ENCODE measurements at places on chromosomes 11 and 22.

GRCh38 chr11:77747381-77747969, 73.0 kb downstream of the RSF1 start:
- DNase-seq: no peak

DNA sequence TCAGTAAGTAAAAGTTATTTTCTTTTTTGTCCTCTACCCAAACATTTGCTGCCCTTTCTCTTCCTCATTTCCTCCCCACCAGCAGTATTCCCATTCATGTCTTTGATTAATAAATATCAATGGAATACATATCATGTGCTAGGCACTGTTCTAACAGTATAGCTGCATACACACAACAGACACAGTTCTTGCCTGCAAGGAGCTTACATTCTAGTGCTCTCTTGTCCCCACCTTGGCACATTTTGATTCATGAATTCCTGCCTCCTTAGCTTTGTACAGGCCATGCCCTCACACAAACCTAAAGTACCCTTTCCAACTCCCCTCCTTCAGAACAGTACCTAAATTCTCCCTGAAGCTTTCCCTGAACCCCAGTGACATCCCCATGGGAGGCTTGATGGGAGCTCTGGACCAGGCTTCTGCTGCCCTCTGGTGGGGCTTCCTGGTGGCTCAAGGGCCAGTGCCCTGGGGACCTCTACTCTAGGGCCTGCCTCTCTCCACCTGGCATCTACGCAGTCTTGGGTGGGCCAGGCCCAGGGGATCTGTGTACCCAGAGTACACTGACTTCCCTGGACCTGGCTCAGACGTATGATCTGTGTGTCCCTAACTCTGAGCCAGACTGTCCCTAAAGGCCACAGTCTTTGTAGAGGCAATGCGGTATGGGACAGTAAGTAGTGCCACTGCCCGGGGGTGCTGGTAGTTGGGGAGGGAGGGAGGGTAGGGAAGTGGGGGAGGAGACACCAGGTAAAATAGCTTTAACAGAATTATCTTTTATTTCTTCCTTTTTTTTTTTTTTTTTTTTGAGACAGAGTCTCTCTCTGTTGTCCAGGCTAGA, 14.1 kb downstream of the RPS13 start:
- no peak for DNase-seq

DNA sequence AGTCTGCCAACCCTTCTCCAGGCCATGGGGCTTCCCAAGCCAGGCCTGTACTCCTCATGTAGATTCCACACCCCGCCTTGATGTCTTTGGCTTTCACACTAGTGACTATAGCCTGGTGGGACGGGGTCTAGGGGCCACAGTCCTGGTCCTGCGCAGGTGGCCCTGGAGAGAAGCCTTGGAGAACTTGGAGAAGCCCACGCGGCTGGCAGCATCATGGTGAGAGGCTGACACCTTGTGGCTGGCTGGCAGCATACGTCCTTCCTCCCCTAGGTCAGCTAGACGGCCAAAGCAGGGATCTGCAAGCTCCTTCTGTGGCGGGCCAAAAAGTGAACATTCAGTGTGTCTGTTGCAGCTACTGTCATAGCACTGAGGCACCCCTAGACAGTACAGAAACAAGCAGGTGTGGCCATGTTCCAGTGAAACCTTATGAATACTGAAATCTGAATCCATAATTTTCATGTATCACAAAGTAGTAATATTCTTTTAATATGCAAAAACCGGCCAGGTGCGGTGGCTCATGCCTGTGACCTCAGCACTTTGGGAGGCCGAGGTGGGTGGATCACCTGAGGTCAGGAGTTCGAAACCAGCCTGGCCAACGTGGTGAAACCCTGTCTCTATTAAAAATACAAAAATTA, 42.0 kb downstream of the FAM83F start:
- DNase-seq: no peak

- no peak for DNase-seq
Observed at GRCh38 chr11:2192435-2192834, 20.8 kb upstream of the TH start.

DNA sequence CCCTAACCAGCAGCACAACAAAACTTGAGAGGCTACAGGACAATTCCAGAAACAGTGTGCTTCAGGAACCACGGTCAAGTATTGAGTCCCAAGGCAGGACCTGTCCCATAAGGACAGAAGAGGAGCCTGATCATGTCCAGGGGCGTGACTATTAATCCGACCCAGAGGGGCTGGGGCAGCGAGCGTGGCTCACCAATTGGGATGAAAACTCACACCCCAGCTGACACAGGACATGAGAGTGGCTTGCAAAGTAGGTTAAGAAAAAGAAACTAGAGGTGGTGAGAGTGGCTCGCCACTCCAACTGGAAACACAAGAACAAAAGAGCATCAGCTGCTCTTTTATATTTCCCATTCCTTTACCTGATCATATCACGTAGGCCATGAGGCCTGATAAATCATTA, 16.0 kb upstream of the FEZ1 start:
- no peak for DNase-seq

GRCh38 chr11:58505849-58506248, 2.1 kb downstream of the OR5B21 start:
- DNase-seq: no peak

GRCh38 chr11:78659326-78660270, 84.9 kb upstream of the NARS2 start:
- DNase-seq: no peak

DNA sequence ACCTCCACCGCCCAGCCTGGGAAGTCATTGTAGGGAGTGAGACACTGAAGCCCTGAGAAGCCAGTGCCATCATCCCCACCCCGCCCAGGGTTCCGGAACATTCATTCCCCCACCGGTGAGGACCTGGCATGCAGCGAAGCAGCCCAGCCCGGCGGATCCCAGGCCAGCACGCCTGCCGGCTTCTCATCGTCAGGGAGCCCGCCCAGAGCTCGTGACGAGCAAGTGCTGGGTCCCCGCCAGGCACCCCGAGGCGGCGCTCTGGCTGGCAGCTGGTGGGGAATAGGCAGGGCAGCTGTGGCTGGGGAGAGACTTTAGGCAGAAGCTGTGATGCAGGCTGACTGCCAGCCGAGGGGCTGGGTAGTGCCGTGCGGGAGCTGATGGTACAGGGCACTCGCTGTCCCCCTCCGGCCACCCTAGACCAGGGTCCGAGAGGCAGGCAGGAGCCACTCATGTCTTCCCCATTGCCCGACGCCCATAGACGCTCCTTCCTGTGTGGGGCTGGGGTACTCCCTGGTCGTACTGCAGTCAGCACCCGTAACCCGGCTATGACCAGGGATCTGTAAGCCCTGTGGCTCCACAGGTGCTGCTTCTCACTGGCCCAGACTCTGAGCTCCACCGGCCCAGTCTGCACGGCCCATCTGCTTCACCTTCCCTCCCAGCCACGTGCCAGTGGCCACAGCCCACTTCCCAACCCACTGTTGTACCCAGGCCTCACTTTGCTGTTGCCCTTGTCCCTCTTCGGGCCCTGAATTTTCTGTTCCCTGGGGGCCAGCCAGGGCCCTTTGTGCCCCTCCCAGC, 24.5 kb upstream of the CABP7 start:
- DNase-seq: no peak

DNA sequence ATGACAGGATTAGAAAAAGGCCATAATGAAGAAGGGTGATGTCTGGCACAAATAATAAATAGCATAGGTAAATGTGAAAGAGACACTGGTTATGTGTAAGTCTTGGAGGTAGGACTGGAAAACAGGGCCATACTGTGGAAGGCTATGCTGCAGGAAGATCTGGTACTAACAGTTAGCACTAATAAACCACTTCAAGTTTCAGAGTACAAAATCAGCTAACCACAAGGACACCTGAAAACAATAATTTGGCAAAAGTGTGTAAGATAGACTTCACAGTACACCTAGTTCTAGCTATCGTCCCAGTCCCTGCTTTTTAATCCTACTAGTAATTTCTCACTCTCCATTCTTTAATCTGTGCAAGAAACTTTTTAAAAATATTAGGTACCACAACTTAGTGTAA, 44.3 kb downstream of the CWF19L2 start:
- DNase-seq: no peak

DNA sequence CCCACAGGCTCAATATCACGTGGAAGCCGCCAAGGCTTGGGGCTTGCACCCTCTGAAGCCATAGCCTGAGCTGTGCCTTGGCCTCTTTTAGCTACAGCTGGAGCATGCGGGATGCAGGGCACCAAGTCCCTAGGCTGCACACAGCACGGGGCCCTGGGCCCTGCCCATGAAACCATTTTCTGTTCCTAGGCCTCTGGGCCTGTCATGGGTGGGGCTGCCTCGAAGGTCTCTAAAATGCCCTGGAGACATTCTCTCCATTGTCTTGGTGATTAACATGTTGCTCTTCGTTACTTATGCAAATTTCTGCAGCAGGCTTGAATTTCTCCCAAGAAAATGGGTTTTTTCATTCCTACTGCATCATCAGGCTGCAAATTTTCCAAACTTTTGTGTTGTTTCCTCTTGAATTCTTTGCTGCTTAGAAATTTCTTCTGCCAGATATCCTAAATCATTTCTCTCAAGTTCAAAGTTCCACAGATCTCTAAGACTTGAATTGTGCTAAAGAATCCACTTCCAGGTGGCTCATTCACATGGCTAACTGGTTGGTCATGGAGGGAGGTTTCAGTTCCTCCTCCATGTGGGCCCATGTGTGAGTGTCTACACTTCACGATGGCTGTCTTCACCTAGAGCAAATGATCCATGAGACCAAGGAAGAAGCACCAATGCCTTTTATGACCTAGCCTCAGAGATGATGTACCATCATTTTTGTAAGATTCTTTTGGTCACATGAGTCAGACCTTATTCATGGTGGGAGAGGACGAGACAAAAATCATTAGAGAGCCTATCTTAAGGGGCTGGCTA, 7.4 kb upstream of the CREBZF start:
- DNase-seq: no peak

DNA sequence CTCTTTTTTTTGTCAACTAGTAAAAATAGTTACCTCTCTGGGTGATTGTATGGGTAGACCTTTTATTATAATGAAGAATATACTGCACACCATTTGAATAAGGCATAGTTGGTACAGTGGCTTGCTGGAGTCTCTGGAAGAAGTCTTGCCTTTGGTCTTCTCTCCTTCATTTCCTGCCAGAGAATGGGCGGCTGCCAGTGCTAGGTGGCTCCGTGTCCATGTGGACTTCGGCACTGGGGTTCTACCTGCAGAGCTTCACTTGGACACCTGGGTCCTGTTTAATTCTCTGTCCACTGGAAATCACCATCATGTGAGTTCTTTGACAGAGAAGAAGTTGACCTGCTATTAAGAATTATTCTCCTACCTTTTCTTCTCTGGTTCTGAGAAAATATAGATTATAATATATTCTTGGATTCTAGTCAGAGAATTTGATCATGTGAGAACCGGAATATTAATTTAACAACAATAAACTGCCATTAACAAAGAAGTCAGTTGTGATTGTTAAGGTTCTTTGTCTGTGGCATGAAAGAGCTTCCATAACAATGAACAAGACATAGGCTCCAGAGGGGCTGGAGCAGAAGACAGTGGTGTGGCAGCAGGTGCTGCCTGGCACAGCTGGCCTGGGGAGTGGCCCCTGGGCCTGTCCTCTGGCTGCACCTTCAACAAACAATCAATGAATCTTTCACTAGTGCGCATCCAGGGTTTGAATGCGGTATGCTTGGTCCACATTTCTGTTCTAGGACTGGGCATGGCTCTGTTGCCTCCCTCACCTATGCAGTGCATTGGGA, 77.5 kb downstream of the PPFIBP2 start:
- no peak for DNase-seq

GRCh38 chr11:20197881-20198280, 37.6 kb upstream of the DBX1 start:
- DNase-seq: no peak

DNA sequence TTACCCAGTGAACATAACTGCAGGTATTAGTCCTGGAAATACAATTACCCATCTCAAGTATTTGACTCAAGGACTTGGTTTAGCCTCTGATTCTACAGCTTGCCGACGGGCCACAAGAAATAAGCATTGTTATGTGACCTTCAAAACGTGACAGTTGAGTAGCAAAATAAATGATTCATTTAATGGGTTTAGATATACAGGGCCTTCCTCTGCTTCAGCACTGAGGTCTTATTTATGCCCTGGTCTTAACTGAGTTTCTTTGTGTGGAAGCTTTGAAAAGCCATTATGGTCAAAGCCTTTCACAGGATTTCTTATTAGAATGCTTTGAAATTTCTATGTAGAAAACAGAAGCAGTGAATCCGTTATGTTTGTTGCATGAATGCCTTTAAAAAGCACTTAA, 899.2 kb upstream of the API5 start:
- no peak for DNase-seq

- no peak for DNase-seq
Observed at GRCh38 chr22:45006111-45006963, 3.5 kb downstream of the PHF21B start.

DNA sequence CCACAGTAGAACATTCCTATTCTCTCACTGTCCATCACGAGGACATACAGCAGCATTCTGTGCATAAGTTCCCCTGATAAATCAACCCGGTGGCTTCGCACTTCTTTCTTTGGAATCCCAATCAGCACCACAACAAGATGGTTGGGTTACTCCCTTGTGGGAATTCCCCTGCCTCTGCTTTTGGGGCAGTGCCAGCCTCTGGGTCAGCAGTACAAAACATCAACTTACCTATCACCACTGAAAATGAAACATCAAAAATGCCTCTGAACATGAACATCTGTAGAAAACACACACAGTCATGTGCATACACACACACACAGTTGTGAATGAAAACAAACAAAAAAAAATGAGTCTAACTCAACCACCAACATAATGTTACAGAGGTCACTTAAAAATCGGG, 79.3 kb downstream of the KCNA4 start:
- no peak for DNase-seq

GRCh38 chr22:48594016-48594756, 1233.5 kb downstream of the BRD1 start:
- DNase-seq: no peak

DNA sequence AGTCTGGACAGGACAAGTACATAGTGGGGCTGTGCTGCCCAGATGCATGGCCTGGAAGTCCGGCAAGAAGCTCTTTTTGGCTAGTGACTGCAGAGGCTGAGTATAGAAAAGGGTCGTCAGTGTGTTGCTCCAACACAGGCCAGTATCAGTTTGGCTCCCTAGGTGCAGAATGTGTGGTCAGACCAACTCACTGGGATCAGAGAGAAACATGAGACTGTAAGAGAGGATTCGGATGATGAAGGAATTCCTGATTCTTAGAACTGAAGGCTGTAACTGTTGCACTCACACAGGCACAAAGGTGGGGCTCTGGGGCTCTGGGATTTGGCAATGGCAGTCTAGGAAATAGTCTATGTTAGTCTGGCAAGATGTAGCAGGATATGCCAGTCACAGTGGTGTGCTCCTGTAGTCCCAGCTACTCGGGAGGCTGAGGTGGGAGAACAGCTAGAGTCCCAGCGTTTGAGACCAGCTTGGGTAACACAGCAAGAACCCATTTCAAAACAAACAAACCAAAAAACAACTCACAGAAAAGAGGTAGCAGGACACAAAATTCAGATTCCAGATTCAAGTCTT, 11.1 kb upstream of the UPB1 start:
- no peak for DNase-seq

GRCh38 chr11:118434123-118434552, 2.2 kb upstream of the KMT2A start:
- no peak for DNase-seq

DNA sequence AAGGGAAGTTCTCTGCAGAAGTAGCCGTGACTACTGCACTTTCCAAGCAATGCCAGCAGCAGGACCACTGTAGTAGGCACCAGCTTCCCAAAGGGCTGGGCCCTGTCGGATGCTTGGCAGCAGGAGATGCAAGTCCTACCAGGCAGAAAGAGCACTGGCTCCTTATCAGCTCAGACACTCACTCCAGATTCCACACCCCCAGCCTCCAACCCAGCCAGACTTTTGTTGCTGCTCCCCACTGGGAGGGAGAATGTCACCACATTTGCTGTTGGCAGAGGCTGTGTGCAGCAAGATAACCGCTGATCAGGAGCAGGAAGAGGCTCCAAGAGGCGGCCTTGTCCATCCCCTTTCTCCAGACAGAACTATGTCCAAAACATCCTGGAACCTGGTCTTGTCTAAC, 118.7 kb downstream of the C11orf58 start:
- DNase-seq: no peak

Measured in activated CD8-positive, alpha-beta memory T cell treated with anti-CD3 and anti-CD28 coated beads for 48 hours (primary cell).